ENCODE measurements at places on chromosomes 12 and 14.
A peak's percentile ranks its signal among the peaks of the same experiment; 100 is the strongest.

DNA sequence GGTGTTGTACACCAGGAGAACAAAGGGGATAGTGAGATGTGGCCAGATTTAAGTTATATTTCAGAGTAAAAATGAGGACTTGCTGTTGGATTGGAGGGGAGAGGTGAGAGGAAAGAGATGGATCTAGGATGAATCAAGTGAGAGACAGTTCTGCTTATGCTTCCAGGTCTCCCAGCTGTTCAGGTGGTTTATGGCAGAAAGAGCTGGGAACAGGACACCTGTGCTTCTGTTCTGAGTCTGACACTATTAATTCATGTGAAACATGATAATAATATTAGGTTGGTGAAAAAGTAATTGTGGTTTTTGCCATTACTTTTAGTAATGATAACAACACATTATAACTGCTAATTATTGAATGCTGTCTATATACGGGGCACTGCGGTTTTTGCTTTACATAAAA is 55.7 kb downstream of the SLC15A5 start:
- no peak for DNase-seq

- no peak for DNase-seq
These were observed 48.2 kb upstream of the ATP2B1 start for GRCh38 chr12:89756585-89757398.

DNA sequence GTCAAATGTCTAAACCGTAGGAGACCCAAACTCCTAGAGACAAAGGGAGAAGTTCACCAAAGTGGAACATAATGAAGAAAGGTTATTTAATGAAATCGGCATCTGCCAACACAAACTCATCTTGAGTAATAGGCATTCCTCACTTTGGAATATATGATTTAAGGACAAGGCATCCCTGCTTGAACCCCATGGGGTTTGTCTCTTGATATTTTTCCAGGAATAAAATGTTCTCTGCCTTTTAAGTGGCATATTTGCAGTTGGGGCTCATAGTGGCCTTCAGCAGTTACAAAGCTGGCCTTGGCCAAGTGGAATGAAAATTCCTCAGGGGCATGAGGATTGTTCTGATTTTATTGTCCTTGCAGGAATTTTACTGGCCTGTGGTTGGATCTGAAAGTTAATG is 7.1 kb downstream of the POP5 start:
- no peak for DNase-seq

DNA sequence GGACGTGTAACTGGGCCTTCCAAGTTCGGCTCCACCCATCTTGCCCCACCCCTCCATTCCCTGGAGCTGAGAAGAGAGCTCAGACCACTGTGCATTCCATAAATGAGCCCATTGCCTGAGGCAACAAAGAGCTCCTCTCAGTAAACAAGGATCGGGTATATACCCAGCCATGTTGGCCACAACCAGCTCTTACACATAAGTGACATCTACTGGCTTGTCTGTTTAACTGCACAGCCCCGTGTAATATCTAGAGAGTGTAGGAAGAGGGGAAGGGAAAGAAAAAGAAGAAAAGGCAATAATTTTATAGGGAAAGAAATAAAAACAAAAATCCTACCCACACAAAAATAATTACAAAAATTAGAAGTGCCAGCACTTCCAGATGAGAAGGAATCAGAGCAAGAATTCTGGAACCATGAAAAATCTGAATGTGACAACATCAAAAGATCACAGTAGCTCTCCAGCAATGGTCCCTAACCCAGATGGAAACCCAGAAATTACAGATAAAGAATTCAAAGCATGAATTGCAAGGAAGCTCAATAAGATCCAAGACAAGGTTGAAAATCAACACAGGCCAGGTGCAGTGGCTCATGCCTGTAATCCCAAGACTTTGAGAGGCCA is 308.1 kb downstream of the RPAP3 start:
- peak; percentile 11 for DNase-seq

GRCh38 chr12:132344181-132344580 is 14.8 kb upstream of the GALNT9 start:
- DNase-seq, result no peak

DNA sequence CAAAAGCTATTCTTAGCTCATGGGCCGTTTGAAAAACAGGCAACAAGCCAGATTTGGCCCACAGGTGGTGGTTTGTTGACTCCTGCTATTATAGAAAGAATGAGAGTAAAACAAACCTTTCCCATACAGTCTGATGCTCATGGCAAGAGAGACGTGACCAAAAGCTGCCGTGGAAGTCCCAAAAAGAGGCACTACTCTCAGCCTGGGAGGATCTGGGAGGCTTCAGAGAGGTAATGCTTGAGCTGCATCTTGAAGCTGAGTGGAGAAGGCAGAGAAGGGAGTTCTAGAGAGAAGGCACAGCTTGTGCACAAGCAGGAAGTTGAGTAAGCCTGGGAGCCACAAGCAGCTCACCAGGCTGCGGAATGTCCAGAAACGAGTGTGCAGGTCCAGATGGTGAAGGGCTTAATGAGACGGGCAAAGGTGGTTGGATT is 9.6 kb downstream of the PLXNC1 start:
- no peak for DNase-seq

GRCh38 chr14:21075719-21076437 is 5.8 kb downstream of the ARHGEF40 start:
- no peak for DNase-seq

DNA sequence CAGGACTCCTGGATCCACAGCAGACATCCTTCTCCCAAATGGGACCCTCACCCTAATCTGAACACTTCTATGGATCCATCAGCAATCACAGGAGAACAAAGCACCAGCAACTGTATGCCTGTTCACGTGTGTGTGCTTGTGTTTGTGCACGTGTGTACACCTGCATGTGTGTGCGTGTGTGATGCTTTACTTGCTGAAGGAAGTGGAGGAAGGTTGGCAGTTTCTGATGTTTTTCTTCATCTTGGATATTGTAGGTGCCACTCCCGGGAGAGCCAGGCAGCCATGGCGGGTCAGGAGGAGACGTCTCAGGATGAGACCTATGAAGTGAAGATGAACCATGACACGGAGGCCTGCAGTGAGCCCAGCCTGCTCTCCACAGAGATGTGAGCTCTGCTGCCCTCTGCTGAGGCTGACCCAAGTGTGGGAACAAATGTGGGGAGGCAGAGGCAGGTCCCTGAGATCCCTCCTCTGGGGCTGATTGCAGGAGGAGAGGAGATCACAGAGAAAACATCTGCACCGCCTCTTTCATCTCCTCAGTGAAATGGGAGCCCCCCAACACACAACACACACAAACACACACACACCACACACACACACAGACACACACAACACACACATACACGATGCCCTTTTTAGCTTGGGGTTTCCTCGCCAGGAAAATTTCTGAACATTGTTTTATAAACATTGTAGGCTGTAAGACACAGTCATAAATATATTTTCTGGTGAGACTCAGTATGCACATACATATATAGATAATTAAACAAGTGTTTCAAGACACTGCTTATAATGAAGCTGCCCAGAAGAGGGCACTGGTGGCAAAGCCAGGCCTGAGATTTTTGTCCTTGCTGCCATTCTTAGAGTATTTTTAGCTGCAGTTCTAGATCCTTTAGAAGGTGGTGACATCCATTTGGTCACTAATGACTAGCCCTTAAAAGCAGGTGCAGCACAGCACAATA is 112.2 kb upstream of the FKBP4 start:
- no peak for DNase-seq

DNA sequence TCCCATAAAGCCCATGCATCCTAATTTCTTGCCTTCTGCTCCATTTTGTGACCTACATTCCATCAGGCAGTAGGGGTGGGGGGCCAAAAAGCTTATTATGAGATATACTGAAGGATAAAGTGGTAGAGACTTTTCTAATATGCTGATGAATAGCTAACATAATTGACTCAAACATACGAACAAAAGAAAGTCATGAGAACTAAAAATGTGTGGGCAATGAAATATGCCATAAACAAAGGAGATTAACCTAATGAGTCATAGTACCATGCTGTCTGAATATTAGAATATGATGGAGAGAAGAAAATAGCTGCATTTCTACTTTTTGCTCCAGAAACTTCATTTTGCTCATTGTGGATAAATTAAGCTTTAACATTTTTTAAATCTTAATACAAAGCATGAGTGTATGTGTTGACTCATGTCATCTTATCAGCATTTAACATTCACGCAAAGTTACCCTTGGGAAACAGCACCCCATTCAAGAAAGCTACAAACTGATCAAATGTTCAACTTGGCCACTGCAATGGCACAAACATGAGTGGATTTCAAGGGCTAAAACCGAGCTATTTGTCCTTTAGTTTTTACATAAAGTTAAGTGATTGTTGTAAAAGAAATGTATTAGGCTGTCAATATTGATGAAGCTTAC is 64.0 kb upstream of the DIO2 start:
- no peak for DNase-seq

DNA sequence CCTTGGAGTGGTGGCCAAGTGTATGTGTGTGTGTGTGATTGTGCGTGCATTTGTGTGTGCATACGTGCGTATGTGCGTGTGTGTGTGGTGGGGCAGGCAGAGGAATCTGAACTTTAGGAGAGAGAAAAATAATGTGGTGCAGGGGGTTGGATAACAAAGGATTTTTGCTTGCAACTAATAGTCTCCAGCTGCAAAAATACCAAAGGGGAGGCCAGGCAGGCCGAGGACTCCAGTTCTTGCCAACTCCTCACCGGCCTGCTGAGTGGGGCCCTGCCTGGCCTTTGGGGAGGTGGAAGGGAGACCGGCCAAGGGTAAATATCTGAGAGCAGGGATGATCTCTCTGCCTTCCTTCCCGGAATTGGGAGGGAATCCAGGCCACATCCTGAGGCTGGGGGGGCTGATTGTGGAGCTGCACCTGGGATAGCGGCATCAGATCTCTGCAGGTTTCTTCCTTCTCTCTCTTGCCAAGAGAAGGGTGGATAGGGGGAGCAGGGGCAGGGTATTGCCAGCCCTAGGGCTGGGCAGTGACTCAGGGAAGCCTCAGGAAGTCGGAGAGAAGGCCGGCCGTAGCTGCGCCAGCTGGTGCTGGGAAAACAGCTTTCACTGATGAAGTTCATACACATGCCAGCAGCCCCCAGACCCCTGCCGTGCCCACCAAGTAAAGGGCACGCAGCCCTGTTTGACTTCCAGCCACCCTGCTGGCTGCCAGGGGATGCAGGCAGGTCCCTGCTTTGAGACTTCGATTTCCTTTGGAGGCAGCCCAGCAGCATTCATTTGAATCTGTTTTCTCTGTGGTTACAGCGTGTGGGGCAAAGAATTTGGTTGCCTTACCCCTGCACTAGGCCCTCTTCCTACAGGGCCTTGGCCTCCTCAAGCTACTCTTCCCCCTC is 4.6 kb upstream of the LRP1-AS start:
- DNase-seq, result no peak

DNA sequence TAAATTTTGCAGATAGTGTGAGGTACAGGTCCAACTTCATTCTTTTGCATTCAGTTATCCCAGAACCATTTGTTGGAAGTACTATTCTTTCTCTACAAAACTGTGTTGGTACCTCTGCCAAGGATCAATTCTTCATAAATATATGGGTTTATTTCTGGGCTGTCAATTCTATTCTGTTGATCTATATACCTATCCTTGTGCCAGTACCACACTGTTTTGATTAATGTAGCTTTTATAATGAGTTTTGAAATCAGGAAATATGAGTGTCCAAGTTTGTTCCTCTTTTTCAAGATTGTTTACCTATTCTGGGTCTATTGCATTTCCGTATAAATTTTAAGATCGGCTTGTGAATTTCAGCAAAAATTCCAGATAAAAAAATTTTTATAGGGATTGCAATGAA is 48.1 kb downstream of the RERG start:
- no peak for DNase-seq

GRCh38 chr12:46292754-46293402 is 24.0 kb upstream of the SLC38A1 start:
- no peak for DNase-seq

DNA sequence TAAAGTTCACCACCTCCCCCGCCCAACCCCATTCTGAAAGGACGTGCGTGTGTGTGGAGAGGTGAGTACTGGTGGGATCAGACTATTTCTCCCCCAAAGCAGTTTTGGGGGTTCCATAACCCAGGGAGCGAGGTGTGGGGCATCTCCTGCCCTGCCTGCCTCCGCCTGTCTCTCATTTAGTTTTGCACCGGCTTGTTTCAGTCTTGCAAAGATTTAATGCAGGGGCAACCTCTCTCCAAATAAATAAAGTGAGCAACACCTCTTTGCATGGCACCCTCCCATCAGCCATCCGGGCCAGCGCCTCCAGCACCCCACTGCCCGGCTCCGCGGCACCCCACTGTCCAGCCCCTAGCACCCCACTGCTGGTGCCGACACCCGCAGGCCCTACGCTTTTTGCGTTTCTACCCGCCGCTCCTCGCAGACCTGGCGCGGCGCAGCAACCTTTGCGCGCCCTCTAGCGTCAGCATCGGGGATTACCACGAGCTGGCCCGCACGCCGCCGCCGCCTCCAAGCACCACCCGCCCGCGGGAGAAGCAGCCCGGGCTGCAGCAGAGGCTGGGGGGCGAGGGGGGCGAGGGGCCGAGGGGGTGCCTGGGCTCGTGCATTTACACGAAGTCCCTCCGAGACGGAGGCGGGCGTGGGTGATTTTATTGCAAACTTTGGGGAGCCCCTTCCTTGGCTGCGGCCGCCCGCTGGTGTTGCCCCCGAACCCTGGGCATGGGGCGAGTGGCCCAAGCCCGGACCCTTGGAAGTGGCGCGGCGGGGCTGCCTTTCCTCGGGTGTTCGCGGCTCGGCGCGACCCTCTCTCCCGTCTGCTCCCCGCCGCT is 55.8 kb upstream of the VRK1 start:
- DNase-seq, result peak; percentile 15

DNA sequence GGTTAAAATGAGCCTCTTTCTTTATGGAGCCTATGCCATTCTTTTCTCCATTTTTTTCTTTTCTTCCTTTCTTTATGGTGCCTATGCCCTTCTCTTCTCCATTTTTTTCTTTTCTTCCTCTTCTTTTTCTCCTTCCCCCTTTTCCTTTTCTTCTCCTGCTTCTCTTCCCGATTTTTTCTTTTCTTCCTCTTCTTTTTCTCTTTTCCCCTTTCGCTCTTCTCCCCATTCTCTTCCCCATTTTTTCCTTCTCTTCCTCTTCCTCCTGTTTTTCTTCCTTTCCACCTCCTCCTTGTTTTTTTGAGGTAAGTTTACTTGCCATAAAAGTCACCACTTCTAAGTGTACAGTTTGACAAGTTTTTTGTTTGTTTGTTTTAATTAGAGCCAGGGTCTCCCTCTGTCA is 50.1 kb downstream of the KIAA0586 start:
- no peak for DNase-seq

DNA sequence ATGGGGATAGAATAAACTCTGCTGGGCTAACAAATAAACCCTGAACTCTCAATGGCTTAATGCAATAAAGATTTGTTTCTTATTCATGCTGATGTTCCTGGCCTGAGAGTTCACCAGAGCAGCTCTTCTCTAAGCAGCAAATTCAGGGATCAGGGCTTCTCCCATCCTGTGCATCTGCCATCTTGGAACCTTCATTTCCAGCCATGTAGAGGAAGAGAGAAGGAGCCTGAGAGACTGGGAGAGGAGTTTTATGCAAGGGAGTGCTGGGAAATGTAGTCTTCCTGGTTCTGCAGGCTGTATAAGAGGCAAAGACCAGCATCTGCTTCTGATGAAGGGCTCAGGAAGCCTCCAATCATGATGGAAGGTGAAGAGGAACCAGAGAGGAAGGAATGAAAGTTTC is 20.6 kb upstream of the APOLD1 start:
- no peak for DNase-seq
